ENCODE measurements at places on chromosomes 7 and 10.

DNA sequence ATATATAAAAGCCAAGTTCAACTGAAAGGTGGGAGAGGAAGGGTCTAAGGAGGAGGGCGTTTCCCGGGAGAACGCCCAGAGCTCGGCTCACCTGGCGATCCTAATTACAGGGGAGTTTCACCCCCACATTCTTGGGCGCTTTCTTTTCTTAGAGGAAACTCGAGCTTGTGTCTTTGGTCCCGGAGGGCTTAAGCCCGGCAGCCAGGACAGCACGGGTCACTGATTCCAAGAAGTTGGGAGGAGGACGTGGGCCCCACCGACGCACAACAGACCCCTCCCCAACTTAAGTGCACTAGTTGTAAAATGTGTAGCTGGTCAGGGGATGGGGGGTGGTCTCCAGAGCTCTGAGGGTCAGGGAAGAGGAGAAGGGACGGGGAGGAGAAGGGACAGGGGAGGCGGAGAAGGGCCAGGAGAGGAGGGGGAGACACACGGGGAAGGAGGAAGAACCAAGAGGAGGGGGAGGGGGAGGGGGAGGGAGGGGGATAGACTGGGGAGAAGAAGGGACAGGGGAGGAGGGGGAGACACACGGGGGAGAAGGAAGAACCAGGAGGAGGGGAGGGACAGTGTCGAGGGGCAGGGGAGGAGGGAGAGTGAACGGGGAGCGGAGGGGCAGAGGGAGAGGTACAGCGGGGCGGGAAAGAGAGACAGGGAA lies 874 bp downstream of the BAIAP2L1 start:
- no peak for DNase-seq

- DNase-seq = no peak
These were observed 13.9 kb downstream of the DIP2C start for GRCh38 chr10:675532-675931.

DNA sequence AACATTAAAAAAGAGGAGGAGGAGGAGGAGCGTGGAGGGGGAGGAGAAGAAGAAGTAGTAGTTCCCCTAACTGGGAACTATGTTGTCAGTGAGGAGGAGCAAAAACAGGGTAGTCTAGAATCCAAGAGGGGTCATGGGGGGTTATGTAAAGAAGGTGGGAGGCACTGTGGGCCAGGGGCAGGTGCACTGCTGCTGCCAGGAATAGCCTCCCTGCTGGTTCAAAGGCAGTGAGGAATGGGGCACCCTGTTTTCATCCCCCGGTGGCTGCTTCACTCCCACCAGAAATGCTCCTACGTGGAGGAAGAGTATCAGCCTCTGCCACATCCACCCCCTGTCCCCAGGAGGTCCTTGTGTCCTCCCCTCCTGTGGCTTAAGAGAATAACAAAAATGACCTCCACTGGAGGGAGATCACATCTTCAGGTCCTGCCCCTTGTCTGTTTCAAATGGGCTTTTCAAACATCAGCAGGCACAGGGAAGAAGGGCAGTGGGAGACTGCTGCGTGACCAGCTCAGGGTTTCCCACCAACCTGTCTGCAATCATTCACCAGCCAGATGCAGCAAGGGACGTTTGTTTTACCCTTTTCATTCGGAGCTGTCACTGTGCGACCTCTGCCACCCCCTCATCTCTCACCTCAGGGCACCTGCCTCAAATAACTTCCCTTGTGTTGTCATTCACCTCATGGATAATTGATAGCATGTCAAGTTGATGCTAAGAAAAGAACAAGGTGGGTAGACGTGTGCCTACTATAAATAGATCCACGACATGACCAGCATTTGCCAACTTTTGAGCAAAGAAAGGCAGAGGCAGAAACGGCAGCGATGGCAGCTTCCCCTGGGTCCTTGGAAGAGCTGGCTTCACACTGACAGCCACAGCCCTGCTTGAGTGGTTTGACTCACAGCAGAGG lies 92.6 kb downstream of the DGKI start:
- no peak for DNase-seq

DNA sequence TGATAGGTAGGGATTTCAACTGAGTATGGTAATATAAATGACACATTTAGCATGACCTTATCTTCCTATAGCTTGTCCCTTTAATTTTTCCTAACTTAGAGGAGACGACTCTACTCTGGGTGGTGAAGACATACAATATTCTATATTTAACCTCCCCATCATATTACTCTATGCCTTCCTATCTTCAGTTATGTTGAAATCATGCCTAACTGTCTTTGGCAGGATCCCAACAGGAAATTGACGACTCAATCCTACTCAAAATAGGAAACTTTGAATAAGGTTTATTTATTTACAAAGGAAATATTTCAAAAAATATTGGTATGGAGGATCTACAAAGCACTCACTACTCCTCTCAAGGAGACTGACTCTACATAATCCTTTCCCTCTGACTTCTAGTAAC lies 24.1 kb upstream of the SEMA3A start:
- no peak for DNase-seq

GRCh38 chr7:126768836-126769235 lies 483.9 kb downstream of the GRM8 start:
- DNase-seq = no peak

DNA sequence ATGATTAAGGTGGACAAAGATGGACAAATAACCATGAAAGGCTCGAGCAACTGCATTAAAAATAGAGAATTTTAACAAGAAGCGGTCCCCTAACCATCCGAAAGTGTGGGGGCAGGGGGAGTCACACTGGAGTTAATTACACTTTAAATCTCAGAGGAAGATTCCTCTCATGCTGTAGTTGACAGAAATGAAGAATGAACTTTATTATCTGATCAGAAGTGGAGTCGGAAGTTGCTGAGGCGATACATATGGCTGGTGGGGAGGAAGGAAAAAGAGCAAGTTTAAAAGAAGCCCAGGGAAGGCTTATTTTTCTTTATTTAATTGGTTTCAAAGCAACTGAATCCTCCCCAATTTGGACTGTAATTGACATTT lies 102.3 kb upstream of the FAM171A1 start:
- no peak for DNase-seq

GRCh38 chr7:2641406-2642393 lies 9.9 kb downstream of the TTYH3 start:
- peak; percentile 90 for DNase-seq

GRCh38 chr7:71560354-71560995 lies 428.5 kb downstream of the GALNT17 start:
- no peak for DNase-seq

GRCh38 chr7:110621289-110621688 lies 469.6 kb upstream of the LRRN3 start:
- no peak for DNase-seq

DNA sequence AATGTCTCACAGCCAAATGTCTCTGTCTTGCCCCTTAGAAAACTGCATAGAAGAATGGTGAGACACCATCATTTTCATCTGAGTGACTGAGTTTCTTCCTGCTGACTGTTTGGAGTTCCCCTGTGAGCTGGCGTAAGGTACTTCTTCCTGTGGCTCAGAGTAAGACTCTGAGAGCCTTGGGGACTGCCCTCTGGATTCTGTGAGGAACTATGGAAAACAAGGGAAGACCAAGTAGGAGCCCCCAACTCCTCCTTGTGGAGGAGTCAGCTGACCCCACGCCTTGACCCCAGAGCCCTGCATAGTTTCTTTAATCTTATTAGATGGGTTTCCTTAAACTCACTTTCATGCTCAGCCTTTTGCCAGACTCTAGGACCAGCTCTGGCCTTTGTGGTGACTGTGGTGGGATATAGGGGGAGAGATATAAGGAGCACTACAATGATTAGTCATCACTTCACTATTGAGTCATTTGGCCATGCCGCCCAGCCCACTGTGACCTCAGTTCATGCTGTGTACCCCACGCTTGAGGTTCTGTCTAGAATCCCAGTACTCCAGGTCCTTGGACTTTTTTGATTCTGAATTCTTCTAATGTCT lies 51.8 kb upstream of the FAM133B start:
- DNase-seq = no peak

- no peak for DNase-seq
These were observed 61.4 kb downstream of the CHCHD3 start for GRCh38 chr7:133020496-133020895.

- no peak for DNase-seq
These were observed 88.3 kb upstream of the TMEM248 start for GRCh38 chr7:66832531-66833351.

DNA sequence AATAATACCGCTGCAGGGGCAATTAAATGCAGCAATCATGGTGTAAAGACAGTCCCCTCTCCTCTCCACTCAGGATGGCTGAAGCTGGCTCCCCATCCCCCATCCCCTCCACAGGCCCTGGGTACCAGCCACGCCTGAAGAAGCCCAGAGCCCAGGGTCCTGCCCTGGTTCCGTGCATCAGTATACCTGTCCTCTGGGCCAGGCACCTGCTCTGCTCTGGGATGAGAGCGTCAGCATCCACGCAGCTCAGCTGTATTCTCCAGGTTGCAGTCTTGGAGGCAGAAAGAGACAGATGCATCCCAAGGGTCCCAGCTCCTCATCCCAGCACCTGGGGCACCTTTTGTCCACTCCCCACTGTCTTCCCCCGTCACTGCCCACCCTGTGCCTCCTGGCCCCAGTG lies 233.8 kb downstream of the TCERG1L start:
- no peak for DNase-seq

GRCh38 chr7:57529931-57530330 lies 80.0 kb downstream of the ZNF716 start:
- DNase-seq = no peak

- DNase-seq = no peak
These were observed 792.0 kb downstream of the TYW1 start for GRCh38 chr7:67788669-67789068.

GRCh38 chr10:69570050-69570816 lies 3.0 kb downstream of the NEUROG3 start:
- DNase-seq = no peak

DNA sequence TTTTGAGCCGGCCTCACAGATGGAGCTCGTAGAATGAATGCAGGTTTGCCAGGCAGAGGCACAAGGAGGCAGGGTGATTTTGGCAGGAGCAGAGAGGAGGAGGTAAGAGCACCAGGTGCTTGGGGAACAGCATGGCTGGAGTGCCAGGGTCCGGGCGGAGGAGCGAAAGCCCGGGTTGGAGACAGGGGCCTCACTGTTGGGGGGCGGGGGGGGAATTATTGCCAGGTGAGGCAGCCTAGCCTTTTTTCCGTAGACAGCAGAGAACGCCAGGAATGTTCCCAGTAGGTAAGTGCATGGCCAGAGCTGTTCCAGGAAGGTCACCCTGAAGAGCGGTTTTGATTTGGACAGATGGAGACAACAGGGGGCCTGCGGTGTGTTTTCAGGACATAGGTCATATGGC lies 9.5 kb downstream of the SRRM3 start:
- no peak for DNase-seq

DNA sequence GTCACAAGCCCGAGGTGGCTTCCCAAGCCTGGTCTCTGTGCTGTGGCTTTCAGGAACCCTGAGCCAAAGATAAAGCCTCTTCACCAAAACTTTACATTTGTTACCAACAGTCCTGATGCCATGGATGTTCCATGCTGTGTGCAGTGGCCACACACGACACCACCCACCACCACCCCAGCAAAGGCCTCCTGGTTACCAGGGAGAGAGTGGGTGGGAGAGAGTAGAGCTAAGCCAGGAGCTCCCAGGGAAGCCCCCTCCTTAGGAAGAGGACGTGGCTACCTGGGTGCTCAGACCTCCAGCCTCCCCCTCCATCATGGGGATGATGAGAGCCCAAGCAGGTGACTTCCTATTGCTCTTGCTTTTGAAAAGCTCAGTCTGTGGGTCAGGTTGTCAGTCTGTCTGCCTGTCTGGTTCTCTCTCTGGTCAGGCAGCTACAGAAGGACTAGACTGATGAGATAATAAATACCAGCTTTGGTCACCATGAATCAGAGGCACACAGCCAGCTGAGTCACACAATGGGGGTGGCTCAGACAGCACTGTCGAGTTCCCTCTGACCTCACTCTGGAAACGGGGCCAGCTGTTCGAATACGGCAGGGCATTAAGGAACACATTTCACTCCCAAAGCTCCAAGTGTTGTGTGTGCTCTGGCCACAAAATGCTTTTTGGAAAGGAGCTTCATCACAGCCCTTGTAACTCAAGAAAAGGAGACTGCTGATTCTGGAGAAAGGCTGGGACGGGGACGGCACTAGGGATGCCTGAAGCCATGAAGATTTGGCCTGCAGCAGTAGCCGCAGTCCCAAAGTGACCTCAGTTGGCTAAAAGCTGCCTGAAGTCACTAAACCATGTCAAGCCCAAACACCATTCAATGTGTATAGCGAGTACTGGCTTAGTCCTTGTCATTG lies 166.0 kb downstream of the FANK1 start:
- DNase-seq = peak; percentile 92

- DNase-seq = peak; percentile 32
These were observed 89.0 kb upstream of the PIP4K2A start for GRCh38 chr10:22803261-22803885.

DNA sequence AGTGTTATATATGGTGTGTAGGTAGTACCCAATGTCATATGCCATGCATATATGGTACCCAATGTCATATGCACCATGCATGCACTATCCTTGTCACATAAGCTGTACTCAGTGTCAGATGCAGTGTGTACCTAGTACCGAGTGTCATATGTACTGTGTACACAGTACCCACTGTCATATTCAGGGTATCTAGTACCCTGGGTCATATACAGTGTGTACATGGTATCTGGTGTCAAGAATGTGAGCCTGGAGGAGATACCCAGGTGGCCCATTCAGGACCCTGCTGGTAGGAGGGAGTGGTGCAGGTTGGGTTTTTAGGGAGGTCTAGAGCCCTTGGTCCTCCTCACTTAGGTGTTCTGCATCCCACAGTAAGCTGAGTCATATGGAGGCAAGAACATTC lies 1.8 kb downstream of the ZMYND11 start:
- DNase-seq = no peak

GRCh38 chr10:36073796-36074345 lies 431.8 kb upstream of the FZD8 start:
- no peak for DNase-seq

GRCh38 chr7:156147104-156147503 lies 334.8 kb upstream of the SHH start:
- DNase-seq = no peak

- DNase-seq = no peak
These were observed 292.4 kb downstream of the USP6NL start for GRCh38 chr10:11318826-11319598.

- no peak for DNase-seq
These were observed 210.9 kb upstream of the CHRM2 start for GRCh38 chr7:136657482-136657921.

- DNase-seq = no peak
These were observed 211.5 kb upstream of the SLC26A5 start for GRCh38 chr7:103657474-103657894.

DNA sequence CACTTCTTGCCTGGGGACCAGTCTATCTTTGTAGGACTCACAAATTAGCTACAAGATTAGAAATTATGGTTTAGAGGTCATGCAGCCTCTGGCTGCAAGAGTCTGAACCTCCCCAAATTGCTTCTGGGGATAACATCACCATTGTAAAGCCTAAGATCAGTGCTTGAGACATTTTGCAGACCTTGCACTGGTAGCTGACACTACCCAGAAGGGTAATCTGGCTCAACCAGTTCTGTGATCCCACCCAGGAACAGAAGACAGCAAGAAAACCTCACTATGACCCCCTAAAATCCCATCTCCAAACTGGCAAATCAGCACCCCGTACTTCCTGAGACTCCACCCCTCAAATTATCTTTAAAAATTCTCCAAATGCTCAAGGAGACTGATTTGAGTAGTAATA lies 58.2 kb upstream of the CDK13 start:
- DNase-seq = no peak
